Suprapubic skin (tissue), 4 donors: ENCODE measurements at places on chromosomes 1 and 21. TPM values are rescaled to one million over a fixed set of nuclear protein-coding genes. Genes with fewer than 3 reads are reported as not detected.

KRTAP10-12 gene
- total RNA-seq: not detected

LMX1A gene
- not detected for total RNA-seq

GRCh38 chr1:236064674-236065508 lies at the start of gene NID1:
Gene NID1, minus strand, starts transcription at chr1:236065090. Its CDS starts 11 bp downstream, at chr1:236065079.
- DNase-seq: peak; percentile 90
- peak within 1 kb of the TSS; percentile 94 for H3K4me3 ChIP-seq
- peak within 1 kb of the TSS; percentile 92 for H3K27ac ChIP-seq

DNA sequence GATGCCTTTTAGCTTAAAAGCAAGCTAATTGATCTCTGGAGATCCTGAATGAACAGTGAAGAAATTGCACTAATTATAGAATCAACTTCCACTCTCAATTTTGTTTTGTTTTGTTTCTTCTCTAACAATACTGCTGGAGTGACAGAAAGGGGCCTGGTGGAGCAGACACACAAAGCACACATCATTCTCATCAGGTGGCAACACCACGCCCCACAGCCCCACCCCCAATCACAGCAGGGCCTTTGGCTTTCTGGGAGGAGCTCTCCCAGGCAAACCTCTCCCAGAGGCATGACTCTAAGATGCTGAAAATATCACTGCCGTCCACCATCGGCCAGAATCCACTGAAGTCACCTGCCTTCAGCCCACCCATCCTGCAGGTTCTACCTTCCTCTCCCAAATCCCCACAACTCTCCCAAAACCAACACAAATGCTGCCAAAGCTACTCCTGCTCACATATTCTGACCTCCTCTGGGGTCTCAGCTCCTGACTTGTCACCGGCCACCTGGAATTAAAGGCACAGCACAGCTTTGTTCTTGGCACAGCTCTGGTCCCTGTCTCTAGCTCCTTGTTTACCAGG lies 120.7 kb downstream of the GRIK3 start:
- no peaks in the 10 kb centered on the region for H3K36me3 ChIP-seq
- peaks cover 32% of the 10 kb centered on the region for H3K27me3 ChIP-seq
- no peak overlapping the region for H3K4me3 ChIP-seq
- peak; percentile 34 for DNase-seq

GRCh38 chr1:67088440-67088839 lies 34.5 kb upstream of the SLC35D1 start:
- DNase-seq: no peak
- no peak overlapping the region for H3K27ac ChIP-seq
- no peaks in the 10 kb centered on the region for H3K36me3 ChIP-seq
- H3K4me1 ChIP-seq: no peaks in the 10 kb centered on the region
